ENCODE measurements at places on chromosomes 5 and 9. TPM values are rescaled to one million over a fixed set of nuclear protein-coding genes. Genes with fewer than 3 reads are reported as not detected.

- no peak for DNase-seq
These were observed 26.9 kb upstream of the CEP120 start for GRCh38 chr5:123450114-123450513.

DNA sequence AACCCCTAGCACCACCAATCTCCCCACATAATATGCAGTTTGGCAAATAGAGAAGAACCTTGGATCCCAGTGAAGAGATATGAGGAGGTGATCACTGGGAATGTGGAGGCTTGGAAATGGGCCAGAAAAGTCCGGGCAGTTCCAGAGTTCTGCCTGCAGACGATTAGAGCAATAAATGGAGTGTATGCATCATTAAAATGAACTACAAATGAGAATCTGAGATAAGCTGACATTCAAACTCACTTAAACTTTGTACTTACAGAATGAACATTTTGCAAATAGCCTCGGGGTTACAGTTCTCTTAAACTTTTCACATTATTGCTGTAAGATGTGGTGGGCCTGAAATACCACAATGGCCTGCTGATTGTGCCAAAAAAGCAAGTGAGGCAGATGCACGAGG is 23.0 kb upstream of the LHFPL2 start:
- DNase-seq, result no peak

ZNF883 gene
- total RNA-seq, result 2.3 TPM

SAXO1 gene
- not detected for total RNA-seq

NUTM2G gene
- total RNA-seq, result not detected

All from K562 (cell line).